ENCODE measurements at places on chromosomes 11 and 22. TPM values are rescaled to one million over a fixed set of nuclear protein-coding genes. Genes with fewer than 3 reads are reported as not detected.

DNA sequence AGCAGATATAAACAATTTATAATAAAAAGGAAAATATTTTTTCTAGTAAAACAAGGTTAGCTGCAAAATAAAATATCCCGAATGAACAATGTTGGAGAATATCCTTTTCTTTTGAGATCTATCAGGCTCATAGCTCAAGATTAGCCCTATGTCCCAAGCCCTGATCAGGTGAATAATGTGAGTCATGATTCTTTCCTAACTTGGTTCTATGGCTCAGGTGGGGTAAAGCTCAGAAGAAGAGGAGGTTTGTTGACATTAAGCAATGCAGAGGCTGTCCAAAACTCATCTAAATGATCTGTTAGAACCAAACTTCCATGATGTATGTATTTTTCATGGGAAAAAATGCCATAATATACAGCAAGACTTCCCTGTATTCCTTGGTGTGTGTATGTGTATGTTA, 86.1 kb downstream of the TRIM44 start:
- DNase-seq, result no peak

- no peak for DNase-seq
These were observed 16.6 kb downstream of the BTBD10 start for GRCh38 chr11:13446444-13446843.

- DNase-seq, result no peak
These were observed 11.7 kb downstream of the RASD2 start for GRCh38 chr22:35552196-35552842.

- no peak for DNase-seq
These were observed 15.4 kb downstream of the ASRGL1 start for GRCh38 chr11:62352355-62353336.

GRCh38 chr11:108698844-108699642, 34.2 kb downstream of the DDX10 start:
- DNase-seq, result no peak

GRCh38 chr11:110297726-110298300, 1.4 kb upstream of the RDX start:
- no peak for DNase-seq

DNA sequence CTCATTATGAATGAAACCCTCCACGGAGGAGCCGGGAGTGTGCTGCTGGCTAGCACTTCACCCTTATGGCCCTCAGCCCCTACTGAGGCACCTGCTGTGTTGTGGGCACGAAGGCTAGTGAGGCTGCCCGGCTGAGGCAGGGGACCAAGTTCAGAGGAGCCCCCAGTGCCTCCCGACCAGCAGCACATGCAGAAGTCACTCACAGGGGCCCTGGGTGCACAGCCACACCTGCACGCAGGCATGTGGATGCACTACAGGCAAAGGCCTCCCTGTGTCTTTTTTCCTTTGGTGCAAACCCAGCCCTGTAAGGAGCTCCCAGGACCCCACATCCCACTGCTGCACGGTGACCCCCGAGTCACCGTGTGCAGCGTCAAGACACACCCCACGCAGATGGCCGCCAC, 261.5 kb downstream of the BRD1 start:
- DNase-seq, result peak; percentile 28

DHCR7 gene
- total RNA-seq, result 49.8 TPM

Data from sciatic nerve (tissue), 2 donors.